CD4-positive, alpha-beta T cell treated with Interleukin-1 beta for 1 hour (primary cell): ENCODE measurements at places on chromosomes 11 and 22.

DNA sequence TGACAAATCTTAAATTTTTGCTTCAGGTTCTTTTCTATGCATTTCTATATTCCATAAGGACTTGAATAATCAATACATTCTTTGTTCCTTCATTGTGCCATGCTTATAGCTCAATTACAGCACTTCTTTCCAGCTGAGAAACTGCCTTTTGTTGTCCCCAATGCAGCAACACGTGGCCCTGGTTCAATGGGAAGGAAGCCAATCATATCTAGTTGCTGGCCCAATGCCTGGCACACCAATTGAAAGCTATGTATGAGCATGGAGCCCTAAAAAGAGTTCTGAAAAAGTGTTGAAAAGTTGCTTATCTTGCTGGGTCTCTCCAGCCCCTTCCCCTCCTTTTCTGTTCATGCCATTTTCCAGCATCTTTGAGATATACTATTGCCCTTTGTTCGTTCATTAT lies 448.0 kb upstream of the FAT3 start:
- no peak for DNase-seq

DNA sequence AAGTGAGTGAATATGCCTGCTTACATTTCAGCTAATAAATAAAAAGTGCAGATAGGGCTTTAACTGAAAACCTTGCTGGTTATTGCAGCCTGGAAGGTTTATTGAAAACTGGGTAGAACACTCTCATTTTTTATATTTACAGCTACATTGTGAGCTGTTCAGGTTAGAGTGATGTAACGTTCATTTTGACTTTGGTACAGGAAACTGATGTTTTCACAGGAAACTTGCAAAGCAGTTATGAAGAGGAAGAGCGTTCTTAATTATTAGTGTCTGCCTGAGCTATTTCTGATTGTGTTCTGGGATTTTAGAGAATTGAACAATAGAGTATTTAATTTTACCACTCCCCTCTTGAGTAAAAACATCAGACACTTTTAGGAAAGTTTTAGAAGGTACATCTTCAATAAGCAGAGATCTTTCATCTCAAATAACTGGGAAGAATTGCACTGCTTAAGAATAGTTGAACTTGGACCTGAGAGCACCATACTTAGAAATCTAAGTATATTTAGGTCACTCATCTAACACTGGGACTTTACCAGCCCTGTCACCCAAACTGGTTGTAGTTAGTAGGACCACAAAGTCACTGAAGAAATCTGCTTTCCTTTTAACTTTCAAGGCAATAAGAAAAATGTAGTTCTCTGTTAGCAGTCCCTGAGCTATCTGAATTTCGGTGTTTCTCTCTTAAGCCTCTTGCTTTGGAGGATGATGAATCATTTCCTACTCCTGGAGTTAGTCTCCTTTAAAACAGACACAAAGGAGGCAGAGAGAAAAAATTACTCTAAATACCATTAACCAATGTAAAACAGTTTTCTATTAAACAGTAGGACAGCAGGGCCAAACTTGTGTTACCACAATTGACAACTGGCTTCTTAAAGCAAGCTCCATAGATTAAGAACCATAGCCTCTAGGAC lies 128.6 kb upstream of the DDI1 start:
- no peak for DNase-seq

DNA sequence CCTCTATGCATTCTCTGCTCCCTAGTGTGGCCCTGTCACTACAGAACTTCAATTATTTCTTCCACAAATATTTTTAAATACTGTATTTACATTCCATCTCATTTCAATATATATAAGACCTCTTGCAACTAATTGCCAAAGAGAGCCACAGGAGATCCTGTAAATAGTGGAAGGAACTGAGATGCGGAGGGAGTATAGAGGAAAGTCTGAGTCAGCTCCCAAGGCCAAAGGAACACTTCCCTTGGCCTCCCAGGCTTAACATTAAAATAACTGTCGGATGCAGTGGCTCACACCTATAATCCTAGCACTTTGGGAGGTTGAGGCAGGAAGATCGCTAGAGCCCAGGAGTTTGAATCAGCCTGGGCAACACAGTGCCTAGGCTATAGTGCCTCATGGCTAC lies 31.2 kb downstream of the RBFOX2 start:
- no peak for DNase-seq

GRCh38 chr11:128854841-128855240 lies 12.3 kb downstream of the KCNJ1 start:
- DNase-seq, result no peak

DNA sequence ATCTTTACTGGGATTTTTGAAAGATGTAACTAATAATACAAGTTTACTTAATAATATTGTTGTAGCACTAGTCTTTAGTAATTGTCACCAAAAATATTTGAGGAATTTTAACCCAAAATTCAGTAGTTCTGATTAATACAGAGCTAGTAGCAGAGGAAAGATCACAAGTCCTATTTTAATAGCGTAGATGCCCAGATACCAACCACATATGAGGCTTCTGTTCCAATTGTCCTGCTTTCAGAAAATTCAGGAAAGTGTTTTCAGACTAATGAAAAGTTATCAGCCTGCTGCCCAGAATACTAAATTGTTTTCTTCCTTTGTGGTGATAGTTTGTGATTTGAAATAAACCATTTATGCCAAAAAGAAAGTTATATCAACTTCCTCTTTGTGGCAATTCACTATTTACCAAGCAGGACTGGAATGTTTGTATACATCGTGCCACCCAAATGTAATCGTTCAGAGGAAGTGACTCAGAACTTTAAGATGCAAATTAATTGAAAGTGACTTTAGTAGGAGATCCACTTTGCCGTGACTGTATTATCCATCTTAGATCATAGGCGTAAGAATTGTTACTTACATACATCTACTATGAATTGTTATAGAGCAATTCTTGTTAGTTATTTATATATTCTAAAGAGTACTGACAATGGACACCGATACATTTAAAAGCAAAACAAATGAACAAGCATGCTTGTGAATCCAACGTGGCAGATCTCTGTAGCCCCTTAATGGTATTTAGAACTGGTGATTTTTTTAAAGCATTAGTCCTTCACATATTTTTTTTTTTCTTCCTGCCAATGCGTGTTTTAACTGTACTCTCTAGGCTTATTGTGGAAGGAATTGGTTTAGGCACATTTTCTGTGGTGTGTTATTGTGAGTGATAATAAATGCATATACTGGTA lies 231.0 kb downstream of the DDX10 start:
- no peak for DNase-seq

GRCh38 chr11:816433-816779 lies 2.3 kb upstream of the PNPLA2 start:
- no peak for DNase-seq

GRCh38 chr11:120904116-120904515 lies 119.8 kb upstream of the TBCEL start:
- DNase-seq, result no peak

GRCh38 chr11:114160894-114161293 lies 101.4 kb downstream of the ZBTB16 start:
- no peak for DNase-seq

DNA sequence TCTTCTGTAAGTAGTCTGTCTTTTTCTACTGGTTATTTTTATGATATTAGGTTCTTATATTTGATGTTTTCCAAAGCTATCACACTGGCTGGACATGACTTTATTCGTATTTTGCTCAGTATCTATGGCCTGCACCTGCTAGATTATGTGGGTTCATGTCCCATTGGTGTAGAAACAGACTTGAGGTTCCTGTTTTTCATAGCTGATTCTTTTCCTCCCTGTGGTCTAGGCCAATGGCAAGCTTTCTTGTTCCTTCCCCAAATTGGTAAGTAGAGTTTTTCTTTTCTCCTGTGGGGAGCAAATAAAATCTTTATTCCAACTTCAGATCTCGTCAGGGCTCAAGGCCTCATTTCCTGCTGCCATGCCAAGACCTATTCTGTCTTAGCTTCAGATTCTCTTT lies 30.2 kb upstream of the SWAP70 start:
- no peak for DNase-seq

GRCh38 chr11:31960126-31960525 lies 130.7 kb upstream of the RCN1 start:
- no peak for DNase-seq

GRCh38 chr22:17675584-17675983 lies 37.0 kb downstream of the BCL2L13 start:
- DNase-seq, result no peak

DNA sequence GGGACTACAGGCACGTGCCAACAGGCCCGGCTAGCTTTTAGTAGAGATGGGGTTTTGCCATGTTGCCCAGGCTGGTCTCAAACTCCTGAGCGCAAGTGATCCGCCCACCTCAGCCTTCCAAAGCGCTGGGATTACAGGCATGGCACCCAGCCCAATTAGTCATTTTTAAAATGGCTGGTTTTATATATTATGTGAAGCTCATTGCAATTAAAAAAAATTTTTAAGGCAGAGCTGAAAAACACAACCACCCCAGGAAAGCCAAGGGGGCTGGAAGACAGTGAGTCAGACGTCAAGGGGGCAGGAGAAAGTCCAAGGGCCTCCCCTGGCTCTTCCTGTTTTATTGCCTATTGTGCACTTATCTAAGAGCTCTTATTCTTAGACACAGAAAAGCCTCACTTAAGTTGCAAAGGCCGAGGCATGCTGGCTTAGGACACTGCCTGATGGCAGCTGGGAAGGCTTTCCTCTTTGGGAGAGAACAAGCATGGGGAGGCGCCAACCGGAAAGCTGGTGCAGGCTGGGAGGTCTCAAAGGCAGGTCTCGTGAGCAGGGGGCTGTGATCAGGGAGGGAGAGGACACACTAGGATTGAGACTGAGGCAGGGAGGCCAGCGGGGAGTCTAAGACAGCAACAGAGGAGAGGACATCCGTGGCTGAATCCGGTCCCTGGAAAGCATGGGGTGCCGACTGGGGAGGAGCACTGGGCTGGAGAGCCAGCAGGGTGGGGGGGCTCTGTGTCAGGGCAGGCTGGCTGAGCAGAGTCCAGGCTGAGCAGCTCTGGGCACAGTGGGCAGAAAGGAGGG lies 11.1 kb upstream of the OSM start:
- DNase-seq, result peak; percentile 46

GRCh38 chr11:122229481-122230384 lies 113.7 kb upstream of the BLID start:
- DNase-seq, result no peak

- no peak for DNase-seq
Observed at GRCh38 chr11:101169944-101170343, 40.3 kb upstream of the PGR start.

DNA sequence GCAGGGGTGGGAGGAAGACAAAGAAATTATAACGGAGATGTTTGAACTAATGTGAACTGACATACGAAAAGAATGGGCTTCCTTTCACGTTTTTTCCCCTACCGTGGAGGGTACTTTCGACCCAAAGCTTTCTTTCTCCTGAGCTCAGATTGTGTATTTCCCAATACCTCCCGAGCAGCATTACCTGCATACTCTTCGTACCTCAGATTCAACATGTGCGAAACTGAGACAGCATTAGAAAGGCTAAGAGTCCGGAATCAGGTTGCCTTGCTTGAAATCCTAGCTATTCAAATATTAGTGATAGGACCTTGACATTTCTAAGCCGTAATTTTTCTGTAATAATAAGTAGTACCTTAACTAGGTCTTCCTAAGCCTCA lies 778 bp upstream of the PAK1 start:
- no peak for DNase-seq

DNA sequence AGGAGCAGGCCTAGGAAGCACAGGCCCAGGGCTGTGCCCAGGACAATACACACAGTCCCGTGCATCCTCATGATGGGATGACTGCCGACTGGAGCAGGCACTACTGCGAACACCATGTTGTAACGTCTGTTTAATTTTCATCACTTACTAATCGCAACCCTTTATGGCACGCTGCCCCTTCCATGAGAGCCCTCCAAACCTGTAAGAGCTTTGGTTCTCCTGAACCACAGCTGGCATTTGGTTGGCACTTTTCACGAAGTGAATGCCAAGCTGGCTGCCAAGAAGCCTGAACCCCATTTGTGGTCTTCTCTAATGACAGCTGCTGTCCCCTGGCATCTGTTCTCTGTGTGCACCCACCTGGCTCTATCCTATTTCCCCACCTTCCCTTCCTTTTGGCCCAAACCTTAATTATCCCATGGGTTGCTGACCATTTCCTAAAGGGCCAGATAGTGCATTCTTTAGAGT lies 36.5 kb downstream of the APOL1 start:
- DNase-seq, result no peak

DNA sequence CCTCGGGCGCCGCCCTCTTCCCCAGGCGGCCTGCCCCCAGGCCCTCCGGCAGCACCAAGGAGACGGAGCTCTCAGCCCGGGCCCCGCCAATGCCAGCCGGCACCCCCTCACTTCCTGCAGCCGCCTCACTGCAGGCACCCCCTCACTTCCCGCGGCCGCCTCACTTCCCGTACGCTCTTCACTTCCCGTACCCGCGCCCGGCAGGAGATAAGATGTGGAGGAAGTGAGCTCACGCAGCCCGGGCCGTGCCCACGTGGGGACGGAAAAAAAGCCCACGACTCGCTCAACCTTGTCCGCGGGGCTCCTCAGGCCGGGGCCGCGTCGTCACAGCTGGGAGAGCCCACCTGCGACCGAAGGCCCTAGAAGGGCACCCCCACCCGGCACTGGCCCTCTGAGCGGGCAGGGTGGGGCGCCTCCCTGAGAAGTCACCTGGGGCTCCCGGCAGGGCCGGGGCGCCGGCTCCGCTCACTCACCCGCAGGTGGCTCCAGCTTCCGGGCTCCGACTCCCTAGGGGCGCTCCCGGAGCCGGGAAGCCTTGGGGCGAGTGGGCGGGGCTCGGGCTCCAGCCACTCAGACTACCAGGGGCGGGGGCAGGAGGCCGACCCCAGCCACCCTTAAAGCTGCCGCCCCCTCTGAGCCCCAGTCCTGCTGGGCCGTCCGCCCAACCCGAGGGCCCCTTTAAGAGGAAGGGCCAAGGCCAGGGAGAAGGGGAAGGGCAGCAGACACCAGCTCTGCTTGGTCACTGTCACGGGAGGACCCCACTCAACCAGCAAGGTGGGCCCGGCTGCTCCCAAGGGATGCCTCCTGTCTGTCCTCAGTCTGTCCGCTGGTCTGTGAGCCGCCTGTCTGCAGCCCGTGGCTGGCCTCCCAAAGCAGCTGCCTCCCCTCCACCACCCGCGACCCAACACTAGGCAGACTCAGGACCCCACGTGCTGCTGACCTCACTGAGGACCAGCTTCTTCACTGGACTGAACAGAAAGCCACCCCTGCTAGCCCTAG lies 31.4 kb downstream of the PISD start:
- DNase-seq, result peak; percentile 88

DNA sequence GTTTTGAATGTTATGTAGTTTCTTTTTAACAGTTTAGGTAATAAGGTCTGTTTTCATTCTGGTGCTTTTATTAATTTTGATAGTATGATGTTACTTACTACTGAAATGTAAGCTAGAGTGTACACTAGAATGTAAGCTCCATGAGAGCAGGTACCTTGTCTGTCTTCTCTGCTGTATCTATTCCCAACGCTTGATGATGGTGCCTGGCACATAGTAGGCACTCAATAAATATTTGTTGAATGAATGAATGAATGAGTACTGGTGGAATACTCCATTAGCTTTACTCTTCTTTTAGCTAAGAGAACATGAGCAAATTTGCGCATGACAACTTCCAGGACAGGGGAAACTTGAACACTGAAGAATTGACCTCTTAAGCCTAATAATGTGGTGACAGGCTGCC lies 6.6 kb upstream of the NAT10 start:
- DNase-seq, result no peak

GRCh38 chr11:126082251-126083109 lies 19.8 kb upstream of the CDON start:
- no peak for DNase-seq
